Foreskin keratinocyte (primary cell): ENCODE measurements at places on chromosomes 13 and 19. TPM values are rescaled to one million over a fixed set of nuclear protein-coding genes. Genes with fewer than 3 reads are reported as not detected.

Gene TINCR
- total RNA-seq: 0.46 and 1.1 TPM in 2 replicates

Gene MAP3K10
- 8.7 and 9.2 TPM in 2 replicates for total RNA-seq

Gene TMEM255B
- 0.95 and 1.4 TPM in 2 replicates for total RNA-seq

Gene OXGR1
- not detected in 2 replicates for total RNA-seq

Gene GFY
- total RNA-seq: not detected in 2 replicates

Gene DCLK1
- 0.11 TPM in 1 of 2 replicates, not detected in the other for total RNA-seq

Gene GSX1
- not detected in 2 replicates for total RNA-seq
